Effector CD4-positive, alpha-beta T cell (primary cell): ENCODE measurements at places on chromosomes 1 and 21.

GRCh38 chr1:204841798-204842197, 28.9 kb upstream of the NFASC start:
- no peak for DNase-seq

GRCh38 chr1:78360584-78360983, 130.2 kb upstream of the PTGFR start:
- DNase-seq: no peak

DNA sequence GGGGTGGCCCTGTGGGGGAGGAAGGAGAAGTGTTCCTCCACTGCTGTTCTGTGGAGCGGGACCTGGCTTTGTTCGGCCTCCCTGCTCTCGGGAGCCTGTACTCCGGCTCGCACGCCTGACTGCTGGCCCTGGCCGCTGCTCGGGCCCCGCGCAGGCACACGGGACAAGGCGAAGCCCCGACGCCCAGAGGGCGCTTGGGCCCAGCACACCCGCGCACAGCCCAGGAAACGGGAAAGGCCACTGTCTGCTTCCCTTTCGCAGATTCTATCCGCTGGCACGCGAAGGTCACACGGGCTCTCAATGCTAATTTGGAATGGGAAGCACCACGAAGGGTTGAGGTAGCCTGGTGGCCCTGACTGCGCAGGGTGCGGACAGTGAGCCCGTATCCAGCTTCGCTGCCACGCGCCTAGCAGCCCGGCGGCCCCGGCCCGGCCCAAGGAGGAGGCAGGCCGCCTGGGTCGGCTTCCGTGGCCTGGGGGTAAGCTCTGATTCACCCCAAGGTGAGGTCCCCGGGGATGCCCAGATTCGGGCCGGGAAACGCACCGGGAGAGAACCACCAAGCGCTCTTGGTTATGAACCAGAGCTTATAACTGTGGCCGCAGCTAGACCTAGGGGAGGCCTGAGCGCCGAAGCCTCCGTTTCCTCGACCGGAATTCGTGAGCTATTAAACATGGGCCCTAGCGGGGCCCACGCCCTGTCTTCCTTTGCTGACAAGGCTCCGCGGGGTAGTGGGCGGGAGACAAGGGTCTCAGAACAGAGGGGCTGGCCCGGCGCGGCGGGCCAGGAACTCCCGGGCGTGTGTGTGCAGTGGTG, 19.7 kb upstream of the TBX15 start:
- DNase-seq: no peak

DNA sequence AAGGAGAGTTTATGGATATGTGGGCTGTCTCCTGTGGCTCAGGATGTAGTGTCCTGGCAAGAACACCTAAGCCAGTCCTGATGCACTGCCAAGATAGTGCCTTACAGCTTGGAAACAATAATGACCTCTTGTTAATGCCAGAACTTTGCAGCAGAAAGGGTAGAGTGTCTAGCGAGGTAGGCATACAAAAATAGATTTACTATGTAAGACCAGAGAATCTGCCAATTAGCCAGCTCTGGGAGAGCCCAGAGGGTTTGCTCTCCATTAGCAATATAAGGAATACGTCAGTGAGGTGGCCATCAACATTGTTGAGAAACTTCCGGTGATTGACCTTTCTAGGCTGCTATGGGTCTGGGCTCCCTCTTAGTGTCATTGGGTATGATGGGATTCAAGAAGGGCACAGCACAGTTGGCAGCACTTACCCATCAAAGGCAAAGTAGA, 178.5 kb upstream of the GALNT2 start:
- no peak for DNase-seq

GRCh38 chr1:45545553-45546310, 4.9 kb upstream of the AKR1A1 start:
- DNase-seq: no peak

- peak; percentile 62 for DNase-seq
Observed at GRCh38 chr1:206703661-206704060, 19.0 kb downstream of the MAPKAPK2 start.

DNA sequence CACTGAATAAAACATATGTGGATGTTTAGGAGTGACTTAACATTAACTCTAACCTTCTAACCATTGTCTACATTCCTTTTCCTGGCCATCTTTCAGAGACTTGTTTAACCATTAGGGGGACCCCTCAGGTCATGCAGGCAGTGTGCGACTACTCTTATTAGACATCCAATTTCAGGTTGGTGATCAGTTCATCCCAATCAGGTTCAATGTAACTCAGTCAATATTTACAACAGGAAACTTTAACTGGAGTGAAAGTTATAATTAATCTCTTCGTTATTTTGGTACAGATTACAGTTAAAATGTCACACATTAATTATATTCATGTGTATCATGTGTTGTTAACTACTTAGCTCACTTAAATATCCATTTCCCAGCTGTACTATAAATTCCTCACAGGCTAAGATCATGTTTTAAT, 68.8 kb upstream of the RGS1 start:
- no peak for DNase-seq

GRCh38 chr1:201939574-201939973, 6.8 kb downstream of the LMOD1 start:
- no peak for DNase-seq

DNA sequence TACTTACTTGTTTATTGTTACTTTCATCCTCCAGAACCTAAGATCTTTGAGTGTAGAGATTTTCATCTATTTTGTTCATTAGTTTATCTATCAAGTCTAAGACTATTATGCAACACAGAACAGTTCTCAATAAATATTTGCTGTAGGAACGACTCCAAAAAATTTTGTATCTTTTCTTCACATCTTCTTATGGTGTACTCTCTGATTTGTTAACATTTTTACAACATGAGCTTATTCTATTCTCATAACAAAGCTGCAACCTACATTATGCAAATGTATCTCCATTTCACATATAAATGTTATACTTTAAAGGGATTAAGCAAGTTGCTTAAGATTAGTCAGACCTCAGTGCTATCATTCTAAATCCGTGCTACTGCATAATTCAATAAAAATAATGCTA, 514.2 kb upstream of the ZP4 start:
- DNase-seq: no peak

DNA sequence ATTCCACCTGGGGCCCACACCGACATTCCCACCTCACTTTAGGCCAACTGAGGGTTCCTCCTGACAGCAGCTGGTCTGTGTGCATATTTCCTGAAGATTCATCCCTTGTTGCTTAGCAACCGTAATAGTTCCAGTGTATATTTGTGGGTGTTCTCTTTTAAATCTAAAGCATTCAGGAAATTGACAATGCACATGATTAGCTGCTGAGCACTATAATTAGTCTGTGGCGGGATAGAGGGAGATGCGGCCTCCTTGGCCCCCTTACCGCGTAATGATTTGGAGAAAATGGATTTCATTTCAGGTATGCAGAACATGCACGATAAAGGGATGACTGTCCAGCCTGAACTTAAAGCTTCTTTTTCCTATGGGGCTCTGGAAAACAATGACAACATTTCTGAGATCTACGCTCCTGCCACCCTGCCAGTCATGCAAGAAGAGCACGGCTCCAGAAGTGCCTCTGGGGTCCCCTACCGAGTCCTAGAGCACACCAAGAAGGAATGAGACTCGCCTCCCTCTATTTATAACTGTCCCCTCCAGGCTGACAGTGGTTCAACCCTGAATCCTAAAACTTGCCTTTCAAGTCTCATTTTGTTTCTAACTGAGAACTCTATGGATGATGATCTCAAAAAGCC, 33.8 kb upstream of the RCAN3 start:
- DNase-seq: no peak

DNA sequence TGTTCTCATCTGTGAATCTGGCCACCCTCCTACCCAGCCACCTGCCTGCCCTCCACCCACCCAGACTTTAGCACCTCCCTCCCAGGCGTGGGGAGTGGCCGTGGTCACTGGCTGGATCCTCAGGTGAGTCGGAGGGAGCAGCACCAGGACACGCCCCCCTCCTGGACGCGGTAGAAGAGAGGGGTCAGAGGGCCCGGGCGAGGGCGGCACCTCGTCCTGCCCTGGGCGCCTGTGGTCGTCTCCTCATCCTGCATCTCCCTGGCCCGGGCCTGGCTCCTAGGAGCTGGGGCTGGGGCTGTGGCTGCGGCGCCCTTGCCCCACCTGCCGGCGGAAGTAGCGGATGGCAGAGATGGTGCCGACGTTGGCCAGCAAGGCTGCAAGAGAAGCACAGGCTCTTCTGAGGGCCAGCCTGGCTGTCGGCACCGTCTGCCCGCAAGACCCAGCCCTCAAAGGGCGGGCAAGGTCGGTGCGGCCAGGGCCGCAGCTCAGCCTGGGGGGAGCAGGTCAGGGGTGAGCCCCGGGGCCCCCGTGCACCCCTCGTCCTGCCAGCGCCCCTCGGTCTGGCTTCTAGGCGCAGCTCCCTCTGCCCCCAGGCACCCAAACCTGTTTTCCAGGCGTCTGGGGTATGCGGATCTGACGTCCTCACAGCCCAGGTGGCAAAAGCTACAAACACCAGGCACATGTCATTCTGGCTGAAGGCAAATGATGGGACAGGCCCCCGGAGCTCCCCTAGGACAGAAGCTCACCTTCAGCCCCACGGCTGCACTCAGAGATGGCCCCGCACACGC, 5.8 kb downstream of the PERM1 start:
- no peak for DNase-seq

GRCh38 chr1:5745800-5746610, 246.2 kb downstream of the NPHP4 start:
- DNase-seq: peak; percentile 40

DNA sequence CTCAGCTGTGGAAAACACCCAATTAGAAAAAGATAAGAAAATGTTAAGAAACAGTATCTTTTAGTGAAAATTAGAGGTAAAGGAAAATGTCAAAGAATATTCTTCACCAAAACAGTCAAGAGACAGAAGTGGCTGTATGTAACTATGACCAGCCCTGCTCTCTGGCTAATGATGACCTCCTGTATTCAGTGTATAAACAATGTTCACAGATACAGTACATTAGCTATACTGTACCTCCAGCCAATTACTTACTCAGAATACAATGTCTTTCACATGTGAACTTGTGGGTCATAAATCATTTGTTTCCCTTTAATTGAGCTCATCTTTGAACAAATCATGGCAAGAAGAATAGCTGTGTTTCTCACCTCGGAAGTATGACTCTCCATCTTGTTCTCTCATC, 432.0 kb downstream of the LMO4 start:
- no peak for DNase-seq

DNA sequence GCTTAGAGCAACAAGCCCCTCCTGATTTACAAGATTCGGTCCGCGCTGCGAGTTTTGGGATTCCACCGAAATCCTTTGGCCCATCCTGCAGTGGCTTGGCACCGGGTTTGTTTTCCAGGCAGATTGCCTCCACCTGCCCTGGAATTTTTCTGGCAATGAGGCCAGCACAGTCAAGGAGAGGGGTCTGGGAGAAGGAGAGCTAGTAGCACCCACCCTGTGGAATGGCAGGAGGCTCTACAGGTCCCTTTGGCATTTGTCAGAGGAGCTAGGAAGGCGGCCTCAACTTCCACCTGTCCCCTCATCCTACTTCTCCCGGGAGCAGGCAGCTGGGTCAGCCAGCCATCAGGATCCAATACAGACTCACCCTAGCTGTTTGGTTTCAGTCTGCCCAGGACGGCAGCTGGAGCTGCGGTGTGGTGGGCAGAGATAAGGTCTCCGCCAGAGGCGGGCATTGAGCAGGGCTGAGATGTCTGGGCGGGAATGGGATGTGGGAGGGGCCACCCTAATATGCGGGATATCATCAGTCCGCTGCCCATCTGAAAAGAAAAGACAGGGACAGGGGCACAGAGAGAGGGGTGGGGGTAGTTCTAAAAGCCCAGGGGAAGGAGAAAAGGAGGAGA, 37.8 kb upstream of the PRELP start:
- no peak for DNase-seq

- no peak for DNase-seq
Observed at GRCh38 chr1:12585951-12586942, 31.8 kb downstream of the DHRS3 start.

DNA sequence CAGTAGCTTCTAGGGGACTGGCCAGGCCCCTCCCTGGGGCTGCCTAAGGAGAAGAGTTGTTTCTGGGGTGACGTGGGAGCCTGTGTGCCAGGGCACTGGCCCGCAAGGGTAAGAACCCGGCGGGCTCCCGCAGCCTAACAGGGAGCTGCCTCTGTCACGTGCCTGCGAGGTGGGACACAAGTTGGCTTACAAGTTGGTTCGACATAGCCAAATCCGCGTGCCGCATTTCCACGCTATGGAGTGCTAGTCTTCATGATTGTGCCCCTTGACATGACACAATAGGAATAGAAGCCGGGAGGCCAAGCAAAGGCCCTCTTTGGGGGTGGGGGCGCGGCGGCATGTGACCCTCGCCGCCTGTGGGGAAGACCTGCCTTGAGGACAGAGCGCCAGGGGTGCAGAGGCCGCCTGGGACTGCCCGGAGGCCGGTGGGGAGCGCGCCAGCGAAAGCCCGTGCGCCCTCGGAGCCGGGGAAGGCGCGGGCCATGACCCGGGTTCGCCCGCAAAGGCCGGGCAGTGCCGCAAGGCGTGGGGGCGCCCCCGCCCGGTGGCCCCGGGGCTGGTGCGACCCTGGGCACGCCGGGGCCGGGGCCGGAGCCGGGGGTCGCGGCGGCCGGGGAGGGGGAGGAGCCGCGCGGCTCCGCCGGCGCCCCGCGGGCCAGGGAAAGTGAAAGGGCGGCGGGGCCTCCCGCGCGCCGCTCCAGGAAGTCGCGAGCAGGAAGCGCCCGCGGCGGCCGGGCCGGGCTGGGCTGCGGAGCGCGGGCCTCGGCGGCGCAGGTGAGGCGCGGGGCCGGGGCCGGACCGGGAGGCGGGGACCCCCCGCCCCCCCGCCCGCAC, at the start of gene SLC37A1:
Gene SLC37A1, plus strand, starts transcription at position 702 of the 834 bp plus-strand sequence. CDS start 4,603 bp downstream, outside the sequence.
- DNase-seq: no peak

DNA sequence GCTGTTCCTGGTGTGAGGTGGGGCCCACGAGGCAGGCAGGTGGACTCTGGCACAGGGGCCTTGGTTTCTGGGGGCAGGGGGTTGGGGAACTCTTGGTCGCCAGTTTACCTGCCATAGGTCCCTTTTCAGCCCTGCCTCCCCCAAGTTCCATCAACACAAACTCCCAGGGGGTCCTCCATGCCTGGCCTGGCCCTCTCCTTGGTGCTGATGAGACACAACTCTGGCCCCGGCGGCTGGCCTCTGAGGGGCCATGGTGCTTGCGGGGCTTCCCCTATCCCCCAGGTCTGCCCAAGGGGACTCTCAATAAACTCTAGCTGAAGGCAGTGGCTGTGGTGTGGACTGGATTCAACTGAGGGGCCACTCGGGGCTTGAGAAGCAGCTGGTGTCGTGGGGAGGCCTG, 16.0 kb downstream of the HTR6 start:
- DNase-seq: no peak

GRCh38 chr1:21721295-21721985, 52.3 kb upstream of the RAP1GAP start:
- DNase-seq: no peak

- no peak for DNase-seq
Observed at GRCh38 chr1:23597635-23598388, 38.5 kb upstream of the ID3 start.
